Activated B cell treated with CpG ODN at 0.5 μM for 24 hours (primary cell): ENCODE measurements at places on chromosomes 7 and 10. TPM values are rescaled to one million over a fixed set of nuclear protein-coding genes. Genes with fewer than 3 reads are reported as not detected.

GRCh38 chr10:28925121-28925663 lies 247.9 kb downstream of the BAMBI start:
- no peak overlapping the region for H3K4me3 ChIP-seq
- H3K27me3 ChIP-seq, result peaks cover 3% of the 10 kb centered on the region
- DNase-seq, result no peak
- no peaks in the 10 kb centered on the region for H3K4me1 ChIP-seq
- H3K36me3 ChIP-seq, result no peaks in the 10 kb centered on the region

- H3K36me3 ChIP-seq, result no peaks in the 10 kb centered on the region
- no peaks in the 10 kb centered on the region for H3K27me3 ChIP-seq
- H3K27ac ChIP-seq, result no peak overlapping the region
These were observed 336.3 kb upstream of the MAGI2 start for GRCh38 chr7:79789584-79790345.

DNA sequence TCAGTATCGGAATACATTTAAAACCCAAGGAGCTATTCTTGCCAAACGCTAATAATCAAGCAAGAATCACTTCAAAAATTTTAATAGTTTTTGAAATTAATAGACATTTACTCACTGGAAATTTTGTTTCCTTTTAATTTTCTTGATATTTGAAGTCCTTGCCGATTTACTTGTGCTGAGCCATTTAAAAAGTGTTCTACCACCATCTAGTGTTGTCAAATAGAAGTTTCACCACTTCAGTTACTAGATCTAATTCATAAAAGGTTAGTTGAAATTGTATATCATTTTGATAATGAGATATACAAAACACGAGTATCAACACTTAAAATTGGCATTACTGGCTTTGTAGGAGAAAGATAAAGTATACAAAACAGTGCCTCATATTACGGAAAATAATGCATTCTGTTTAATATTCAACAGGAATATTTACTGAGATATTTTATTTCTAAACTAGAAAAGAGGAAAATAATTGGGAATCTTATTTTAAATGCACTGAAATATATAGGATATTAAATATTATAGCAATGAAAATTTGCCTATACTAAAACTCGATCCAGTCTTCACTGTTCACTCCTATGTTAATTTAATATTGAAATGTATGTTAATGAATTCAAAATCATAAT lies 664.8 kb upstream of the SEMA3D start:
- no peak overlapping the region for H3K27ac ChIP-seq
- H3K4me3 ChIP-seq, result no peak overlapping the region
- H3K36me3 ChIP-seq, result no peaks in the 10 kb centered on the region
- H3K27me3 ChIP-seq, result no peaks in the 10 kb centered on the region
- H3K4me1 ChIP-seq, result no peaks in the 10 kb centered on the region

GRCh38 chr7:151094675-151095074 lies 8.4 kb downstream of the AGAP3 start:
- no peak for DNase-seq
- no peak overlapping the region for H3K27ac ChIP-seq
- H3K4me1 ChIP-seq, result no peaks in the 10 kb centered on the region
- no peaks in the 10 kb centered on the region for H3K36me3 ChIP-seq
- no peak overlapping the region for H3K4me3 ChIP-seq
- peaks cover 7% of the 10 kb centered on the region for H3K27me3 ChIP-seq

Gene ZNF853
- total RNA-seq, result 2.8 and 3.2 TPM in 2 replicates

GRCh38 chr10:29228562-29228961 lies 60.3 kb upstream of the LYZL1 start:
- no peaks in the 10 kb centered on the region for H3K36me3 ChIP-seq
- H3K27ac ChIP-seq, result no peak overlapping the region
- no peak overlapping the region for H3K4me3 ChIP-seq
- no peak for DNase-seq
- peaks cover 5% of the 10 kb centered on the region for H3K27me3 ChIP-seq
- no peaks in the 10 kb centered on the region for H3K4me1 ChIP-seq

GRCh38 chr10:3754727-3755439 lies 30.1 kb downstream of the KLF6 start:
- H3K27me3 ChIP-seq, result no peaks in the 10 kb centered on the region
- H3K4me1 ChIP-seq, result peaks cover 58% of the 10 kb centered on the region
- no peak overlapping the region for H3K4me3 ChIP-seq
- peaks cover 1% of the 10 kb centered on the region for H3K36me3 ChIP-seq
- no peak for DNase-seq
- peak overlapping the region; percentile 2 for H3K27ac ChIP-seq

GRCh38 chr7:145224775-145225174 lies 388.9 kb upstream of the TPK1 start:
- no peaks in the 10 kb centered on the region for H3K4me1 ChIP-seq
- no peak overlapping the region for H3K4me3 ChIP-seq
- no peaks in the 10 kb centered on the region for H3K36me3 ChIP-seq
- no peak overlapping the region for H3K27ac ChIP-seq
- H3K27me3 ChIP-seq, result no peaks in the 10 kb centered on the region

GRCh38 chr7:99437946-99438572 lies 539 bp downstream of the PTCD1 start:
- H3K36me3 ChIP-seq, result peaks cover 31% of the 10 kb centered on the region
- H3K27ac ChIP-seq, result peak overlapping the region; percentile 94
- peak overlapping the region; percentile 98 for H3K4me3 ChIP-seq
- H3K4me1 ChIP-seq, result peaks cover 29% of the 10 kb centered on the region

DNA sequence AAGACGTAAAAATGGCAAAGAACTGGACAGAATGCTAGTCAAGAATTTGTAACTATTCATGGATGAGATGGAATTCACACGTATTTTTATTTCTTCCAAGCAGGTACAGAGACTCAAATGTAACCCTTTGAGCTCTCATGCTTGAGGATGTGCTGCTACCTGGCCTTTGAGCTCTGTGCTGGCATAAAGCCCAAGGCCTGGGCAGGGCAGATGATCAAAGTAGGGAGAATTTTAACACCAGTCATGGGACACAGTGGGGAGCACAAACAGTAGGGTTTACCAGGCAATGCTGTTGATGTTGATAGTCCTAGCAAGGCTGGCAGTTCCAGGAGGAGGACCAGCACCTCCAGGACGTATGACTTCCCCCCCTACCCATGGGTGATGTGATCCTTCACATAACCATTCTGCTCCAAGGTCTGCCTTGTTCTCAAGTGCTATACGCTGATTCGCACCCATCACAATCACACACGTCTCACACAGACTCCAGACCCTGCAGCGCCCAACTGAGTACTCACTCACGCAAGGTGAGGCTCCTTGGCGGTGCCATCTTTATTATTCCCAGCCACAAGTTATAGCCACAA lies 48.6 kb upstream of the DLG5 start:
- no peaks in the 10 kb centered on the region for H3K27me3 ChIP-seq
- peaks cover 47% of the 10 kb centered on the region for H3K36me3 ChIP-seq
- no peak overlapping the region for H3K27ac ChIP-seq
- H3K4me3 ChIP-seq, result no peak overlapping the region
- no peak for DNase-seq

Gene RADIL
- total RNA-seq, result not detected in 2 replicates

Gene CDH23
- total RNA-seq, result 0.17 and 0.29 TPM in 2 replicates

Gene PNLIPRP1
- total RNA-seq, result not detected in 2 replicates

DNA sequence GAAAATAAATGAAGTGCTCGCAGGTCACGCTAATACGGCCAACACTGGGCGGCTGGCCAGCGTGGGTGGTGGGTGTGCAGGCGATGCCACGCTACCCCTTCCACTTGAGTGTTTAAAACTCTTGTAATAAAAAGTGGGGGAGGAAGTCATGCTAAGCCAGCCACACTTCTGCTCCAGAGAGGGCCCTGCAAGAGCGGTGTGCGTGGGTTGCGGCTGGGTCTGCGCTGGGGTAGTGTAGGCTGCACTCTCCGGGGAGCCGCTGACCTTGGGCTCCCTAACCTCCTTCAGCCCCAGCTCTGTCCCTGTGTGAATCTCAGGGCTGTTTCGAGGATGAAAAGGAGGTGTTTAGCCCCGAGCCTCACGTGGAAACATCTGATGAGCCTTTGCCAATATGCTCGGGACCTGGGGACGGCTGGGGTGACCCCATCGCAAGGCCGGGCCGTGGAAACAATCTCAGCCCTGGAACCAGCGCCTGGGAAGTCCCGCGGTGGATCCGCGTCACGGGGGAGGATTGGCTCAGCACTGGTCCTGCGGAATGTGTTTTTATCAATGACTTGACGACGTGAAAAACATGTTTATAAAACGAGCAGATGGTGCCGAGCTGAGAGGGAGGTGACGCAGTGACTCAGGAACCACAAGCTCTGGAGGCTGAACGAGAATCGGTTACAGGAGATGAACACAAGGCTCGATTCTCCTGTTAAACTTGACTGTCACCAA lies 278.5 kb downstream of the DNAJB6 start:
- no peaks in the 10 kb centered on the region for H3K36me3 ChIP-seq
- peaks cover 5% of the 10 kb centered on the region for H3K4me1 ChIP-seq
- DNase-seq, result no peak
- H3K27ac ChIP-seq, result no peak overlapping the region
- no peak overlapping the region for H3K4me3 ChIP-seq

Gene TSPAN12
- not detected in 2 replicates for total RNA-seq

DNA sequence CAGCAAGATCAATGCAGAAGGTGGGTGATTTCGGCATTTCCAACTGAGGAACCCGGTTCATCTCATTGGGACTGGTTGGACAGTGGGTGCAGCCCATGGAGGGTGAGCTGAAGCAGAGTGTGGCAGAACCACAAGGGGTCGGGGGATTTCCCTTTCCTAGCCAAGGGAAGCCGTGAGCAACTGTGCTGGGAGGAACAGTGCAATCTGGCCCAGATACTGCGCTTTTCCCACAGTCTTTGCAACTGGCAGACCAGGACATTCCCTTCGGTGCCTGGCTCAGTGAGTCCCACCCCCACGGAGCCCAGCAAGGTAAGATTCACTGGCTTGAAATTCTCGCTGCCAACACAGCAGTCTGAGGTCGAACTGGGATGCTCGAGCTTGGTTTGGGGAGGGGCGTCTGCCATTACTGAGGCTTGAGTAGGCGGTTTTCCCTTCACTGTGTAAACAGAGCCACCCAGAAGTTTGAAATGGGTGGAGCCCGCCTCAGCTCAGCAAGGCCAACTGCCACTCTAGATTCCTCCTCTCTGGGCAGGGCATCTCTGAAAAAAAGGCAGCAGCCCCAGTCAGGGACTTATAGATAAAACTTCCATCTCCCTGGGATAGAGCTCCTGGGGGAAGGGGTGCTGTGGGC lies 58.6 kb upstream of the SLC26A5 start:
- no peaks in the 10 kb centered on the region for H3K4me1 ChIP-seq
- DNase-seq, result no peak
- no peak overlapping the region for H3K4me3 ChIP-seq
